Colonic mucosa (tissue), 4 donors: ENCODE measurements at places on chromosomes 13 and 19.

- DNase-seq, result no peak
Measured at GRCh38 chr19:2142173-2142829, 9.1 kb downstream of the AP3D1 start.

GRCh38 chr13:40178130-40178529, 488.3 kb downstream of the FOXO1 start:
- DNase-seq, result no peak

DNA sequence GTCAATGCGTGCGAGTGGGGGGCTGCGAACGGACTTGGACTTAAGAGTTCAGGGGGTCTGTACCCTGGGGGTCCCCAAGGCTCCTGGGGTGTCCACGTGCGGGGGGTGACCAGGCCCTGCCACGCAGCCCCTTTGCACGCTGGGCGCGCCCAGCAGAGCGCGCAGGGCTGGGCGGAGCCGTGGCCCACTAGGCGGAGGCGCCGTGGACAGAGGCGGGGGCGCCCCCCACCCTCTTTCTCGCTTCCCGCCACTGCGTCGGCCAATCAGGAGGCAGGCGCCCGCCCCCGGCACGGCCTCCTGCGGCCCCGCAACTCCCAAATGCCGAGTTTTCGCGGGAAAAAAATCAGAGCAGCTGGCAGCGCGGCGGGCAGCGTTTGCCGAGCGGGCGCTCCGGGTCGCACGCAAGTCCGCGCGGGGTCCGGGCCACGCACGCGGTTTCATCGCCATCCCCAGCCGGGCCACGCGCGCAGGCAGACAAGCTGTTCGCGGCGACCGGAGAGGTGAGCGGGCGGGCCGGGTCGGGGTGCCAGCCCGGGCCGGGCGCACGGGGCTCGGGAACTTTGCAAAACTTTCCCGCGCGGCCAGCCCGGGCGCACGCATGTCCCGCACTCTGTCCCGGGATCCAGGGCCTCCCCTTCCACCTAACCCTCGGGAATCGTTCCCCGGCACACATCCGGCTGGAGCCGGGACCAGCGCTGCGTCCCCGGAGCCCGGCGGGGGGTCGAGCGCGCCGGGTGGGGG, at the start of gene UHRF1:
UHRF1 (plus strand) TSS at position 346 of the 741 bp plus-strand sequence. CDS start 1,385 bp downstream, outside the sequence.
- DNase-seq, result peak; percentile 48

DNA sequence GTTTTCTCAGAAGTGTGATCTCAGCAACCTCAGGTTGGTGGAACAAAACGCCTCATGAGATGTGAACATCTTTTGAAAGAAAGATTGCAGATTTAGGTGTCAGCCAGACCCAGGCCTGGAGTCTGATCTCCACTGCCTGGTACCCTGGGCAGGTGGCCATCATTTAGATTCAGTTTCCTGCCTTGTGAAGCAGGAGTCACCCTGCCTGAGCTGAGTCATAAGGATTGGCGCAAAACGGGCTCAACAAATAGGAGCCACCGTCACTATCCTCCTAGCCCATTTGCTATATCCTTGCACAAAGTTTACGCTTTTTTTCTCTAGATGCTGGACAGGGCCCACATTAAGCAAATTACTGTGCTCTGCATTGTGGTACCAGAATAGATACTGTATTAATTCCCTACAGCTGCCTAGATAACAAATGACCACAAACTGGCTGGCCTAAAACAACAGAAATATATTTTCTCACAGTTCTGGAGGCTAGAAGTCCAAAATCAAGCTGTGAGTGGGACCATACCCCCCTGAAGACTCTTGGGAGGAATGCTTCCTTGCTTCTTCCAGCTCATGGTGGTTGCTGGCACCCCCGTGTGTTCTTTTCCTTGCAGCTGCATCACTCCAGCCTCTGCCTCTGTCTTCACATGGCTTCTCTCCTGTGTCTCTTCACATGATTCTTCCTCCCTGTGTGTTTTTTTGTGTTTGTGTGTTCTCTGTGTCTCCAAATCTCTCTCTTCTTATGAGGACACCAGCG, 38.2 kb downstream of the TNFSF11 start:
- DNase-seq, result no peak

DNA sequence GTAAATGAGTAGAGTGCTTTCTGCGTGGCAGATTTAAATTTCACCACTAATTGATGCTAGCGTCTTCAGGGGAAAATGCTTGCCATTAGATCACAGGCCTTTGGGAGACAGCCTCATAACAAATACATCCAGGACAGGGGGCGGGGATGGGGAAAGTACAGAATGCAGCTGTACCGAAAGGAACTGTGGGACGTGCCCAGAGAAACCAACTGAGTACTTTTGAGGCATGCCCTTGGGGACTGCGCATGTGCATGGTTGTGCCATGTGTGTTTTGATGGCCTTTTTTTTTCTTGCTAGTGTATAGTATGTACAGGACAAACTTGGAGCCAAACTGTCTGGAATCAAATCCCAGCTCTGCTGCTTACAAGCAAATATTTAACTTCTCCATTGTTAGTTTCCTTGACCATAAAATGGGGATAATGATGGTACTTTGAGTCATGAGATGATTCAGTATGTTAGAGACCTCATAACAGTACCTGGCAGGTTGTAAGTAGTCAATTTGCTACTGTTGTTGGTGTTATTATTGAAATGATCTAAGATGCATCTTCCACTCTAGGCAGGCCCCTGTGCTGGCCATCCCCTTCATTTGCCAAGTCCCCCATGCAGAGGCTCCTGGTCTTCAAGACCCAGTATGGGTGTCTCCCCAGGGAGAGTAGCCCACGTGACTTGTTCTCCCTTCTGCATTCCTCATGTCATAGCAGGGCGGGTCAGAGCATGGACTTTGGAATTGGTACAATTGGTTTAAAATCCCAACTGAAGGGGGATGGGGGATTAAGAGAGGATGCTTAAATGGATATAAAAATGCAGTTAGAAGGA, 68.3 kb upstream of the NPAS1 start:
- peak; percentile 90 for DNase-seq
